HuH-7.5 (cell line): ENCODE measurements at places on chromosomes 2 and 18.

DNA sequence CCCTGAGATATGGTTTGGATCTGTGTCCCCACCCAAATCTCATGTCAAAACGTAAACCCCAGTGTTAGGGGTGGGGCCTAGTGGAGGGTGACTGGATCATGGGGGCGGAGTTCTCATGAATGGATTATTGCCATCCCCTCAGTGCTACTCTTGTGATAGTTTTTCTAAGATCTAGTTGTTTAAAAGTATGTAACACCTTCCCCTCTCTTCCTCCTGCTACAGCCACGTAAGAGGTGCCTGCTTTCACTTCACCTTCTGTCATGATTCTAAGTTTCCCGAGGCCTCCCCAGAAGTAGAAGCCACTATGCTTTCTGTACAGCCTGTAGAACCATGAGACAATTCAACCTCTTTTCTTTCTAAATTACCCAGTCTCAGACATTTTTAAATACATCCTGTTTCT is 16.9 kb downstream of the PUM2 start:
- DNase-seq = no peak

GRCh38 chr2:109702250-109702985 is 88.3 kb downstream of the SOWAHC start:
- DNase-seq = no peak

DNA sequence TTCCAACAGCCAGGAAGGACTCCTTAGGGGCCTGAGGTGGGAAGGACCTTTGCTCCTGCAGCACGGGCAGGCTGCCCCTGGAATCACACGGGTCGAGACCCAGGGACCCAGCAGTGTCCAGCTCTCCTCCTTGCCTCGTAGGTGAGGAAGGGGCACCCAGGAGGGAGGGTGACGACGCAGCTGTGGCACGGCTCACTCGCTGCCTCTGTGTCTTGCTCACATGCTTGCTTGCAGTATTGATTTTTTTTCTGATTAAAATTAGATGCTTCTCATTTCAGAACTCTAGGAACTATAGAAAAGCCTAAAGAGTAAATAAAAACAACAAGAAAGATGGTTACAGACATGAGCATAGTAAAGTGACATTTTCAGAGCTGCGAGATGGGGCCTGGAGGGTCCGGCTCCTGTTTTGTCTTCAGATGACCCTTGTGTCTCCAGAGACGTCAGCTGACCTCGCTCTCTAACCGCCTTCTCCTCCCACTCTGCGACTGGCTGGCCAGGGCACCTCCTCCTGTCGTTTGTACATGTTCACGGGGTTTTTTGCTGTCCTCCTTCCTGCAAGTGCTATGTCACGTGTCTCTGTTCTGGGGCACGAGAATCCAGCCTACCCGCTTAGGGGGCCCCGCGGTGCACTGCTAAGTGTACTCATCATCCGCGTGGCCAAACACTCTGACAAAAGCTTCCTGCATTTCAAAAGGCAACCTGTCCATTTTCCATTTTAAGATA is 65.7 kb upstream of the ZNF236 start:
- DNase-seq = no peak

DNA sequence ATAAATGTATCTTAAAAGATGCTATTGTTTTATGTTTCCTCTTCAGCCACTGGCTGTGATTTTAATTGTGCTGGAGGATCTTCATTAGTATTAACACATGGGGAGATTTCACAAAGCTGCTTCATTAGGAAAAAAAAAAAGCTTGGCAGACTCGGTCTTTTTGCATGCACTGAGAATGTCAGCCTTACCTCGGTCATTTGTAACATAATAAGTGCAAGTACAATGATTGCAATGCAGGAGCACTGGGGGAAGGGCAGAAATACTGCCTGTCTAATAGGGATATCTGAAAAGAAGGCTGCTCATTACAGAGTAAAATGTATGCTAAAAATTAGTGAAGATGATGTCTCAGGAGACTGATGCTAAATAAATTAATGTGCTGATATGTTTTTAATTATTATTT is 1.3 kb upstream of the BAZ2B start:
- DNase-seq = peak; percentile 23

DNA sequence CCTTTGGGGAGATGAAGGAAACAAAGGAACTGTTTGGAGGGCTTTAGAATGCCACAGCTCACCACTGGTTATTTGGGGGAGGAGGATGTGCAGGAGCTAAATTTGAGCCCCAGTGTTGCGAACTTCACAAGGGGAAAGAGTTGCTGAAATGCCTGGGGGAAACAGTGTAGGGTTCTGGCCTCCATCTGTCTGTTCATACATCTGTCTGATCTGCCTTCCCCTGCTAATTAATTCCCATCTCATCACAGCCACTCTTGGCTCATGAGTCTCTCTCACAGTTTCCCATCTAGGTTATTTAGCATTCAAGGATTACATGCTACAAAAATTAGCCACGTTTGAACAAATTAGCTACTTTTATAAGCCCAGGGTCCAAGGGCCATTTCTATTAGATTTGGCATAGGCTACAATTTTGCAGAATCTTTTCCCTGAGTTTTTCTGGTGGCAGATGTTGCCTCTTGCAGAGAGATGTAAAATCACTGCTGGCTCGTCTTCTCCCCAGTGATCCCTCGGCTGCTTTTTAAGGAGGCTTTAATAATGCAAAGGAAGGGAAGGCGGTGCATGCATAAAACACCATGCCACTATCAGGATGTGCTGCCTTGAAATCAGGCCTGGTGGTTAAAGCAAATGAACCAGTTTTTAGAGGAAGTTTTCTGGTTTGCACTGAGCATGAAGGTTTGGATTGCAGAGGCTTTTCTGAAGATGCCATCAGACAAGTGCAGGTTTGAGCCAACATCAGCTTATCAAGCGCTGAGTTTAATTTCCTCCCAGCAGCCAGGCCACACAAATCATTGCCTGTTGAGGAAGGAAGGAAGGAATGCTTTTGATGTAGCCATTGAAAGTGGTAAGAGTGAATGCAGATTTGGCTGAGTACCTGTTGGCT is 35.0 kb downstream of the ADD2 start:
- no peak for DNase-seq

- no peak for DNase-seq
Measured at GRCh38 chr2:51420511-51420910, 388.6 kb upstream of the NRXN1 start.

DNA sequence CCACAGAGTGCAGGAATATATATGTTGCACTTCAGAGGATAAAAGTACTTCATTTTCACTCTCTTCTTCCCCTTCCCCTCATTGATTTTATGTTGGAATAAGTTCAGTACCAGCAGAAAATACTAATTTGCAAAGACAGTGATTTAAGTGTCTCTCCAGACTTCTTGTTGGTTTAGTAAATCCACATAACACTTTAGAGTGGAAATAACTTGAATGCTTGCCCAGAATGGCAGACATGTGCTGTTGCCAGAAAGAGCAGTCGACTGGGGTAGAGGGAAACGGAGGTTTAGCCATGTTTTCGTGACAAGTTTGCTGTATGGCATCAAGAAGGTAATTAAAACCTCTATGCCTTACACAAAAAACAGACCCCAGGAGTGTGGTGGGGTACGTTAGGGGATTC is 246.0 kb upstream of the CXCR4 start:
- DNase-seq = no peak

DNA sequence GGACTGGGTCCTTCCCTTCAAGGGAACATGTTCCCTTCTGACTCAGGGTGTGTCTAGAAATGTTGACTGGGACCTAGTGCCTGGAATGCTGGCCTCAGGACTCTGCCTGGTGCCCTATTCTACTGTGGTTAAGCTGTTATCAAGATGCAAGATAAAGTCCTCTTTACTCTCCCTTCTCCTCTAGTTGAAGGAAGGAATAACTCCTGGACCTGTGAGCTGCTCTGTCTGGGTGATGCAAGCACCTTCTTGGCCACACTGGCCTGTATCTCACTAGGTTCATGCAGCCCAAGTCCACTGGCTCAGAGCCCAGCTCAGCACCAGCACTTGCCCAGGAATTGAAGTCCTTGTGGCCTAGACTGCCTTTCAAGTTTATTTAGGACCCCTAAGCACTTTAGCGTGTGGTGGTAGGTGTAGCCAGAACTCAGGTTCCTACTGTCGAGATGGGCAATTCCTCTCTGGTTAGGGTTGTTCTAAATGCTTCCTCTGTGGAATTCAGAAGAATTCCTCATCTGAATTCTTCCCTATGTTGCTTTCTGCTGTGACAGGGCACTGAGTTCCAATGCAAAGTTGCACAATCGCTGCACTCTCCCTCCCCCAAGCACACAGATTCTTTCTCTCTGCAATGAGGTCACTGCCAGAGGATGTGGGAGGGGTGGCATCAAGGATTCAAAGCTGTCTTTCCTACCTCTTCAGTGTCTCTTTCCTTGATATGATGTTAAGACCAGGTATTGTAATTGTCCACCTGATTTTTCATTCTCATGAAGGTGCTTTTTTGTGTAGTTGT is 54.7 kb downstream of the VWC2L start:
- DNase-seq = peak; percentile 8

- DNase-seq = no peak
Measured at GRCh38 chr2:64426183-64426952, 27.6 kb upstream of the LGALSL start.

GRCh38 chr2:116489944-116490343 is 1324.5 kb upstream of the DDX18 start:
- no peak for DNase-seq

DNA sequence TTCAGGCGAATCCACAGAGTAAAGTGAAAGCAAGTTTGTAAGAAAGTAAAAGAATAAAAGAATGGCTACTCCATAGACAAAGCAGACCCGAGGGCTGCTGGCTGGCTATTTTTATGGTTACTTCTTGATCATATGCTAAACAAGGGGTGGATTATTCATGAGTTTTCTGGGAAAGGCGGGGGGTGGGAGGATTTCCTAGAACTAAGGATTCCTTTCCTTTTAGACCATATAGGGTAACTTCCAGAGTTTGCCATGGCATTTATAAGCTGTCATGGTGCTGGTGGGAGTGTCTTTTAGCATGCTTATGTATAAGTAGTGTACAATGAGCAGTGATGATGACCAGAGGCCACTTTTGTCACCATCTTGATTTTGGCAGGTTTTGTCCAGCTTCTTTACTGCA is 59.8 kb downstream of the SLC4A3 start:
- no peak for DNase-seq

GRCh38 chr2:232501331-232501771 is 13.7 kb upstream of the ECEL1 start:
- DNase-seq = no peak

GRCh38 chr2:192535956-192536921 is 341.5 kb upstream of the TMEFF2 start:
- DNase-seq = no peak

GRCh38 chr2:197165020-197165419 is 145.6 kb downstream of the ANKRD44 start:
- DNase-seq = no peak

GRCh38 chr2:217463402-217464075 is 539.3 kb downstream of the TNS1 start:
- no peak for DNase-seq

- DNase-seq = no peak
Measured at GRCh38 chr2:9652898-9653479, 22.2 kb upstream of the YWHAQ start.

DNA sequence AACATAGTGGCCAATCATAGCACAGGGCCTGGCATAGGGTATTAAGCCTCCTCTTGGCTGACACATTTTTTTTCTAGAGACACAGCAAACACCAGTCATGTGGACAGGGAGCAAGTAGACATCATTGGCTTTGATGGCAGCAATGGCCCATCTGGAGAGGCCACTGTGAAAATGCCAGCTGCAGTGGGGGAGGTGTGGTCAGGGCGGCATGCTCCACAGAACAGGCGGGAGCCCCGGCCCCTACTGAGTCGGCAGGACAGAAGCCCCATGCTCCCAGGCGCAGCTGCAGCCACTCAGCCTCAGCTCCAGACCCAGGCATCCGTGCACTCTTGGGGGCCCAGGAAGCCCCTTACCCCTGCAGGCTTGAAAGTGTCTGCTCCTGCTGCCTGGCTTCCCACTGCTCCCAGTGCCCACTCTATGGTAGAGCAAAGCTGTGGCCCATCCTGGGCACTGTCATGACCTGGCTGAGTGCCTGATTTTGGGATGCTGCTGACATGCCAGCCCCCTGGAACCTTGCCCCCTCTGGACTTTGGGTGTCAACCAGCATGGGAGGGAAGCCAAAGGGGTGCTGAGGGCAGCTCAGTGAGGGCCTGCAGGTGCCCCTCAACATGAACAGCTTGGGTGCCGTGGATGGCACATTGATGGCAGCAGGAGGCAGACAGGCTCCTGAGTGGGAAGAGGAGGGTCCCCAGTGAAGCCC is 23.3 kb upstream of the UBE2F start:
- DNase-seq = no peak

DNA sequence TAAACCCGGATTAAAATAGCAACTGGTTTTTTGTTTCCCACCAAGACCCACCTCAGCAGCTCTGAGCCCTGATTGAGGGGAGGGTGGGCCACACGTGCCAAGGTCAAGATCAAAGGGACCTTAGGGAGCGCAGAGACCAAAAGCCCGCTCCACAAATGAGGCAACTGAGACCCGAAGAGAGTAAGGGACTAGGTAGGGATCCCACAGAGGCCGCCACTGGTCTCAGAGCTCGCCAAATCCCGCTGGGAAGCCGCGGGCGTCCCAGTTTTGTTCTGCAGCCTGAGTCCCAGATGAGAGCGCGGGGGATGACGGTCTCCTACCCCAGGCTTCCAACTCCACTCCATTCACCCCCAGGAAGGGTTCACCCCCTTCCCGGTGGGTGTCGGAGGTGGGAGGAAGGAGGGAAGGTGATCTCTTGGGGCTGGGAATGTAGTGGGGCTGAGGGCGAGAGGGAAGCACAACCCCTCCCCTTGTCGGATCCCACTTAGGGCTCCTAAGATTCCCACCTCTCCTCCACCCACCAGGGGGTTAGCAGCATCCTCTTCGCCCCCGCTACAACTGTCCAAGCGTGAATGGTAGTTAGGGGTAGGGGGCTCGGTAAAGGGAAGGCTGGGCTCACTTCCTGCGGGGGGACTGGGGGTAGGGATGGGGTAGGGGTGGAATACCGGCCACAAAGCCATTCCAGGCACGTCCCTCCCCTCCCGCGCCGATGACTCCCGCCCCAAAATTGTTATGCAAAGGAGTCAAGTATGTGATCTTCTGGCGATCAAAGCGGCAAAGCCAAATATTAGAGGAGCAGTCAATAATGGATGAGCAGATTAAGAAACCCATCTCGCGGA is 7.3 kb upstream of the EN1 start:
- DNase-seq = peak; percentile 18

GRCh38 chr18:419541-420175 is 80.8 kb downstream of the COLEC12 start:
- DNase-seq = no peak

GRCh38 chr2:16034151-16034974 is 94.0 kb downstream of the MYCN start:
- DNase-seq = peak; percentile 58

DNA sequence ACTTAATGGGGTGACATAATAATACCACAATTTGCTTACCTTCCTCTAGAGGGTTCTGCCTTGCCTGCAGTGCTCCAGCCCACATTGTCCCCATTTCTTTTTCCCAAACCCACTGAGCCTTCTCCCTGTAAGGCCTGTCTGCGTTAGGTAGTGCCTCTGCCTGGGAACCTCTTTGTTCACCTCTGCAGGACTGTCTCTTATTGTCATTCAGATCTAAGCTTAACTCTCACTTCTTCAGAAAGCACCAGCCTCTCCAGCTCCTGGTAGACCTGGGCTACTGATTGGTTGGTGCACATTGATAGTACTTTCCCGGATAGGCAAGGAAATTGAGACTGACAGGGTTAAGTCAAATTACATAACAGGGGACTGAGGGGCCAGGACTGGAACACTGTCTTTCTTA is 49.1 kb downstream of the CCDC85A start:
- no peak for DNase-seq

GRCh38 chr2:221085341-221085900 is 486.7 kb downstream of the EPHA4 start:
- DNase-seq = no peak
